Mammary microvascular endothelial cell (primary cell): ENCODE measurements at places on chromosomes 5 and 9. TPM values are rescaled to one million over a fixed set of nuclear protein-coding genes. Genes with fewer than 3 reads are reported as not detected.

NUTM2F gene
- not detected in 2 replicates for total RNA-seq

AGGF1 gene
- 12.6 and 14.5 TPM in 2 replicates for total RNA-seq

EXOSC3 gene
- total RNA-seq: 32.2 and 42.8 TPM in 2 replicates

SCGB3A2 gene
- not detected in 2 replicates for total RNA-seq

ANKRD34B gene
- not detected in 2 replicates for total RNA-seq

LRRC14B gene
- total RNA-seq: not detected in 2 replicates

FOXD4L5 gene
- total RNA-seq: not detected in 2 replicates

MSX2 gene
- 0.25 TPM in 1 of 2 replicates, not detected in the other for total RNA-seq

SPINK7 gene
- not detected in 2 replicates for total RNA-seq

PCDHB11 gene
- total RNA-seq: not detected in 2 replicates

SHISAL2B gene
- not detected in 2 replicates for total RNA-seq

SPINK4 gene
- not detected in 2 replicates for total RNA-seq

IFNA2 gene
- not detected in 2 replicates for total RNA-seq

ORM2 gene
- total RNA-seq: not detected in 2 replicates

CLPTM1L gene
- 131 and 144 TPM in 2 replicates for total RNA-seq

SYK gene
- total RNA-seq: not detected in 2 replicates

FABP6 gene
- total RNA-seq: not detected in 2 replicates

TRIP13 gene
- 58.5 and 61.4 TPM in 2 replicates for total RNA-seq

GFI1B gene
- not detected in 2 replicates for total RNA-seq

SAXO1 gene
- not detected in 2 replicates for total RNA-seq

CYLC2 gene
- total RNA-seq: not detected in 2 replicates

CENPK gene
- total RNA-seq: 21.1 and 31.0 TPM in 2 replicates

HMMR gene
- total RNA-seq: 43.2 and 43.8 TPM in 2 replicates

PKD2L2 gene
- not detected in 2 replicates for total RNA-seq

FBXL7 gene
- 14.7 TPM in 2 replicates for total RNA-seq

SPINK13 gene
- not detected in 2 replicates for total RNA-seq

SPINK6 gene
- not detected in 2 replicates for total RNA-seq

KLF9 gene
- 16.1 and 16.3 TPM in 2 replicates for total RNA-seq

SH3TC2 gene
- total RNA-seq: 3.8 and 4.6 TPM in 2 replicates

TRIM7 gene
- 13.6 and 16.6 TPM in 2 replicates for total RNA-seq

IFNE gene
- total RNA-seq: not detected in 2 replicates

EFNA5 gene
- total RNA-seq: 2.9 and 3.1 TPM in 2 replicates

MSANTD3 gene
- total RNA-seq: 109 and 112 TPM in 2 replicates

PPP3R2 gene
- not detected in 2 replicates for total RNA-seq

PLCXD3 gene
- total RNA-seq: 0.10 and 0.27 TPM in 2 replicates

NHP2 gene
- 657 and 671 TPM in 2 replicates for total RNA-seq

FBP2 gene
- not detected in 2 replicates for total RNA-seq

FAXDC2 gene
- total RNA-seq: 2.3 and 2.9 TPM in 2 replicates
